ENCODE measurements at places on chromosomes 3 and 15.

DNA sequence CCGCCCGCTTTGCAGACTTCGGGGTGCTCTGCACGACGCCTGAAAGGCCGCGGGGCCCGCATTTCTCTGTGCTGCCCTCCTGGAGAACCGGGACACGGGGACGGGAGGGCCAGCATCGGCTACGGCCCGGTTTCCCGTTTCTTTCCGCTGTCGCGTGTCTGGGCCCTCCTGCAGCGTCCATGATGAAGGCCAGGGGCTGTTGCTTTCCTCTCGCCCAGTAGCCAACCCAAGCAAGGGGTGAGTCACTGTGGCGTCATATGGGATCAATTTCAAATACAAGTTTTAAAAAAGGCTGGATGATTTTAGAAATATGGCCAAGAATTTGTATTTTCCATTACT lies 435 bp downstream of the SLC35G2 start:
- DNase-seq, result no peak

- DNase-seq, result no peak
Measured at GRCh38 chr3:57805266-57805665, 49.2 kb downstream of the SLMAP start.

- no peak for DNase-seq
Measured at GRCh38 chr15:52290800-52291199, 4.8 kb downstream of the MYO5C start.

GRCh38 chr3:80472961-80473360 lies 705.2 kb upstream of the ROBO1 start:
- no peak for DNase-seq

GRCh38 chr3:118269537-118270125 lies 765.0 kb downstream of the IGSF11 start:
- DNase-seq, result no peak

DNA sequence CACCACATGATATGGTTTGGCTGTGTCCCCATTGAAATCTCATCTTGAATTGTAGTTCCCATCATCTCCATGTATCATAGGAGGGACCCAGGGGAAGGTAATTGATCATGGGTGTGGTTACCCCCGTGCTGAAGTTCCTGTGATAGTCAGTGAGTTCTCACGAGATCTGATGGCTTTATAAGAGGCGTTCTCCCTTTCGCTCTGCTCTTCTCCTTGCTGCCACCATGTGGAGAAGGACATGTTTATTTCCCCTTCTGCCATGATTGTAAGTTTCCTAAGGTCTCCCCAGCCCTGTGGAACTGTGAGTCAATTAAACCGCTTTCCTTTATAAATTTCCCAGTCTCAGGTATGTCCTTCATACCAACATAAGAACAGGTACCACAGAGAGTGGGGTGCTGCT lies 21.9 kb downstream of the OSTN start:
- no peak for DNase-seq

GRCh38 chr3:36992806-36993325 lies at the start of gene EPM2AIP1:
Gene EPM2AIP1, minus strand, starts transcription at chr3:36993131. Its CDS starts 54 bp downstream, at chr3:36993077.
- no peak for DNase-seq

DNA sequence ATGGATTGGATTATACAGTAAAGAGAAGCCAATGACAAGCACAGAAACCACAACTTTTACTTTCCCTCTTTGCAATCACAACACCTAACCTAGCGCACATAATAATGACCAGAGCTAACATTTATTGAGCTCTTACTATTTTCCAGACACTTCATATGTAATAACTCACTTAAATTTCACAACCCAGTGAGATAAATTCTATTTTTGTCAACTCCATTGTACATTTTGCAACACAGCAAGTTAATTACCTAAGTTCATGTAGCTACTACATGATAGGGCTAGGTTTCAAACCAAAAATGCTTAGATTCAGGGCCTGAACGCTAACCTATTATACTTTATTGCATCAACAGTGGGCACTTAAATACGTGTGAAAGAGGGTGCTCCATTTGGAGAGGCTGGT lies 89.5 kb downstream of the GADL1 start:
- DNase-seq, result no peak

DNA sequence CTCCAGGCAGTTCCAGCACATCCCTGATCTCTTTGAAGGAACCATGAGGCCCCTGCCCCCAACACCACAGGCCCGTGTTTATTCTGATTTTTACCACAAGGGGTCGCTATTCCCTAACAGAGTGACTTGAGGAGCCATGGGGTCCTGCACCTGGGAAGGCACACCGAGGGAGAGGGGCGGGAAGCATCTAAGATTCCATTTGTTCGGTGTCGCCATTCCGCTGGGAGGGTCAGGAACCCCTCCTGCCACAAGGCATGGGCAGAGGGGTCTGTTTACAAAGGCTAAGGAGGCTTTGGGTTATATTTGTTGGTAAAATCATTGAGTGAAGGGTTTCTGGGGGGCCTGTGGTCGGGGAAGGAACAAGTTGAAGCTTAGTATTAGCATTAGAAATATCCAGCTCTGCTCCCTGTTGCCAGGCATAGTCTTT lies 77.1 kb downstream of the WDR76 start:
- DNase-seq, result no peak

GRCh38 chr3:4528320-4528719 lies 35.2 kb downstream of the ITPR1 start:
- no peak for DNase-seq

DNA sequence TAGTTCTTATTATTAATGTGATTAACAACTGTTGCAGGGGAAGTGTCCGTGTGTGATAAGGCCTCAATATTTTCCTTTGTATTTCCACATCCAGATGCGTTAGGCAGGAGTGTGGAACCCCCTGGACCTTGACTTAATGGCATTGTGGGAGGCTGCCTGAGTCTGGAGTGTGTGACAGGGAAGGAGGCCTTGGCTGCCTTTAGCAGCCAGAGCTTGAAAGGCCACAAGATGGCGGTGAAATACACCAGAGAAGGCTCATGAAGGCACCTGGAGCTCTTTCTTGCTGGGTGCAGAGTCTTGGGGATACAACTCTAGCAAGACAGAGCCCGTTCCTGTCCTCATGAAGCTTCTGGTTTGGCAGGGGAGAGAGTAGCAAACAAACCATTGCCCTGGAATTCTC lies 36.9 kb downstream of the POLR2M start:
- no peak for DNase-seq

DNA sequence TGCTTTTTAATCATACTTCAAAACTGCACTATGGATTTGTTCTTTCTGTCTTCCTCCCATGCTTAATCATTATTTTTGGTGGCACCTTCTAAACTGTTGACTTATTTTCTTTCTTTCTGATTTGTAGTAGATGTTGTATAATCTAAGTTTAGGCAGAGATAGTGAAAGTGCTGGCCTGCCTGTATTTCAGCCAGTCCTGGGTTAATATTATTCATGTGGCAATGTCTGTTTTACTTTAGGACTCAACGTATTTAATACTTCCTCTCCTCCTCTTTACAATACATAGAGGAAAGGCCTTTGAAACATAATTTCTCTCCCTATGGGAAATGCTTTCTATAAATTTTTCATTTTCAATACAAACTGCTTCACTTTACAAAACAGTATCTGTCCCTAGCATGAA lies 327.7 kb upstream of the TPRG1 start:
- no peak for DNase-seq

DNA sequence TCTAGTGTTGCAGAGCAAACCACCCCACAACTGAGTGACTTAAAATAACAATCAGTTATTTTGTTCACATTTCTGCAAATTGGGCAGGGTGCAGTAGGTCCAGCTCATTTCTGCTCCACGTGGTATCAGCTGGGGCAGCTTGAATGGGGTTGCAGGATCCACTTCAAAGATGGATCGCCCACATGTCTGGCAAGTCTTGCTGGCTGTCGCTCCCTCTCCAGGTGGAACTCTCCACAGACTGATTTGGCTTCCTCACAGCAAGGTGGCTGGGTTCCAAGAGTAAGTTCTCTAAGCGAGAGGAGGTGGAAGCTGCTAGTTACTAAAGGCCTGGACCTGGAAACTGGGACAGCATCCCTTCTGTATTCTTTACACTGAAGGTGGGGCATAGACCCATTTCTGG lies 213.3 kb downstream of the SLC9A9 start:
- DNase-seq, result no peak

GRCh38 chr15:44713006-44713966 lies 2.0 kb downstream of the B2M start:
- no peak for DNase-seq

DNA sequence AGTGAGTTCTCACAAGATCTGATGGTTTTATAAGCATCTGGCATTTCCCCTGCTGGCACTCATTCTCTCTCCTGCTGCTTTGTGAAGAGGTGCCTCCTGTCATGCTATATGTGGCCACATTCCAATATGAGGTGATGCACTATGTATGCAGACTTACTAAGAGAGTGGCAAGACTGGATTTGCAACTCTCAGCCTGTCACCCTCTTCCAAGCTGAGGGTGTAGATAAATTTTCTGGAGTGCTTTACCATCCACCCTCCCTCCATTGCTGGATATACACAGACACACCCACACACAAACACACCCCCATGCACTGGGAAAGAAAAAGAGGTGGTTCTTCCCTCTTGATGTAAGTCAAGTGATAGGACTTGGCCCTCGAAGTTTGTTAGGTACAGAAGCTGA lies 30.2 kb upstream of the CHMP2B start:
- no peak for DNase-seq

GRCh38 chr3:50324351-50325112 lies 2.0 kb upstream of the HYAL2 start:
- DNase-seq, result peak; percentile 24

DNA sequence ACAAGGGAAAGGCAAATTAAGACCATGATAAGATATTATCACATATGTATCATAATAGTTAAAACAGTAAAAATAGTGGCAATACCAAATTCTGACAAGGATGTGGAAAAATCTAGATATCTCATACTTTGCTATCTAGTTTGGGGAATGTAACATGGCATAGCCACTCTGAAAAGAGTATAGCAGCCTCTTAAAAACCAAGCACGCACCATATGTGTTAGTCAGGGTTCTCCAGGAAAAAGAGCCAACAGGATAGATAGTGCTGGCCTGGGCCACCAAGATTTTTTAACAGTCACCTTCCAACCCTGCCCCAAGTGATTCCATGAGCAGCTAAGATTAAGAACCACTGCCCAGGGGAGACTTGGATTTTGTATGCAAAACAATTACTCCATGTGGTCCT lies 48.5 kb upstream of the XCR1 start:
- DNase-seq, result no peak

DNA sequence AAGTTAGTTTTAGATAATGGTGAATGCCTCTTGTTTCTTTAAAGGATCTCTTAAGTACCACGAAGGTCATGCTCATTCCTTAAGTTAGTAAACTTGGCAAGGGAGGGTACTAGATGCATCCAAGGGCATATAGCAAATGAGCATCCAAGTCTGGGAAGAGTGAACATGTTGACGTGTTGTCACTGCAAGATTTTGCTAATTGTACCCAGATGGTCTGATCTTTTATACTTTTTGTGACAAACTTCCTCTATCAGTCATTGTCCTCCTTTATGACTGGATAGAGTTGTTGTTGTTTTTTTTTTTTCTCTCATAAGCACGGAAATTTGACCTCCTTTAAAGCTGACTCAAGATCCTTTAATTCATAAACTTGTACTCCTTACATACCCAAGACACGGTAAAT lies 121.3 kb downstream of the CHST2 start:
- DNase-seq, result no peak

DNA sequence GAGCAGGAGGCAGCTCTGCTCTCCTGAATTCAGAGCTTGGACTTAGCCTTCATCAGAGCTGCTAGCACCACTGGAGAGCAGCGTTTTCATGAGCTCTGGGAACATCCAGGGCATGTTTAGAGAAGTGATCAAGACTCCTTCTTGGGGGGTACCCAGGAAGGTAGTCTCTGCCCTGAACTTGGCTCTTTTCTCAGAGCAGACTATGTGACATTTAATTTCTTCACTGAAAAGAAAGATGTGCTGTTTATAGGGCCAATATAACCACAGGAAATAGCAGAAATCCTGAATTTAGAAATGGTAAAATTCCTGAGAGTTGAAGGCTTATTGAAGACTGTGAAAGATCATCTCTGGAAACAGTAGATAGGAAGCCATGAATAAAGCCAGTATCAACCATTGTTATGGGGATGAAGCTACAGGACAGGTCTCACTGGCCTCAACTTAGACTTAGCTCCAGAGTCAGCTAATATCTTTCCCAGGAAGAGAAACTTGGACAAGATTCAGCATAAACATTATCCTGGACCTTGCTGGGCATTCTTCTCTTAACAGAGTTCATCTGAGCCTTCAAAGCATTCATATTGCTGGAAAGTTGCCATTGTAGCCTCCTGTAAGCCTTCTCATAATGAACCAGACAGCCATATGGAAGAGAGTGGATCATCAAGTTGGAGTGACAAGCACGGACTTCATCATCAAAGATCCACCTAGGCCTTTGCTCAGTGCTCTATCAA lies 386.6 kb upstream of the THBS1 start:
- no peak for DNase-seq

Measured in nucleus accumbens (tissue), 56 donors.